ENCODE measurements at places on chromosomes 6 and 20.

- no peak for DNase-seq
These were observed 381.8 kb downstream of the CDKAL1 start for GRCh38 chr6:20916086-20916485.

GRCh38 chr6:54993294-54993693 lies 146.7 kb downstream of the FAM83B start:
- no peak for DNase-seq

DNA sequence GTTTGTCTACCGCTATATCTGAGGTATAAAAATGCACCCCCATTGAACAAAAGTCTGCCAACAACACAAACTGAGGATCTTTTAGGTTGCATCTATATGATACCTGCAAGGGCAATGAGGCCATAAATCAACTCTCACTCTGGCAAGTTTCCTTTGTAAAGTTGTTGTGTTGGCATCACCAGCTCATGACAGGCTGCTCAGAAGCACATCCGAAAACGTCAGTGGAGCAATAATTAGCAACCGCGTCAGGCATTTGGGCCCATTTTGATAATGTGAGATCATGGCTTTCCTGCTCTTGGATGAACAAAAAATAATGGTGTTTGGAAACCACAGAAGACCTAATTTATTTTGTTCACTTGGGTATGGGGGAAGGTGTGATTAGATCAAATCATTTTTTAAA lies 12.0 kb upstream of the SLC22A3 start:
- DNase-seq = no peak

DNA sequence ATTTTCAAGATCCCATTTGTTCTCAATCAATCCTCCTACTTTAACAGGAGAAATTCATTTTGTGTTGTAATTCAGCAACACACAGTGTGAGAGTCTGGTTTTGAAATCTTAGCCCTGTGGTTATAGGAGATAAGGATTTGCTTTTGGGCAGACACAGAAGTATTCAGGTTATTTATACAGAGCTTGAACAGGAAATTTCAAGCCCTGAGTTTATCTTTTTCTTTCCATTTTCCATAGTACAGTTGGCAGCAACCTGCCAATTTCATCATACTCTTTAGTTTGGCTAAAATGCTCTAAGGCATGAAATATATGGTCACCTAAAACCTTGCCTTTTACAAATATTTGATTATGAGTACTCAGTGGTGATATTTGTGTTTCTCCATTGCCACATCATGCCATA lies 41.4 kb downstream of the PKIB start:
- no peak for DNase-seq

DNA sequence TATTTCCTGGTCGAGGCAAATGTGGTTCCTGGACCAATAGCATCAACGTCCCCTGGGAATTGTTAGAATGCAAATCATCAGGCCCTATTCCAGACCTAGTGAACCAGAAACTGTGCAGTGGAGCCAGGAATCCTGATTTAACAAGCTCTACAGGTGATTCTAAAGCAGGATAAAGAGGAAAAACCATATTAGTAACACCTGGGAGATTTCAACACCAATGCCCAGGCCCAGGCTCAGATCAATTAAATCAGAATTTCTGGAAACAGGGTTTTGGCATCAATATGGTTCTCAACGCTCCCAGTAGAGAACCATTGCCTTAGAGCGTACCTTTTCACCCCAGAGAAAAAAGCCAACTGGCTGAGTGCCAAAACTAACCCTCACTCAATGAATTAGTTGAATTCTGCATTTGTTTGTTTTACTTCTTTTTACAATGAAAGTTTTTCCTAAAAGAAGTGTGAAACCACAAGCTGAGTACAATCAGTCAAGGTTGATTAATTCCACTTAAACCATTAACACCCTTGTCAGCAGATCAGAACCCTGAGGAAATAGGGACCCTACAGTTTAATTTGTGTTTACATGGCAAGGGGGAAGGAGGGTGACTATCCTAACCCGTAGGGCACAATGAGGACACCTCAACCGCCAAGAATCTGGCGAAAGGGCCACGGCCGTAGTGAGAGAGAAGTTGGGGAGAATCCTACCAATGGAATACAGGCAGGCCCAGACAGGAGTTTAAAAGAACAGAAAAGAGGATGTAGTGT lies 34.9 kb upstream of the LOC128125822 start:
- no peak for DNase-seq

- DNase-seq = no peak
These were observed 660.4 kb downstream of the CD109 start for GRCh38 chr6:74356391-74356790.

GRCh38 chr6:134686071-134686470 lies 263.8 kb downstream of the ALDH8A1 start:
- DNase-seq = no peak

- no peak for DNase-seq
These were observed 195.9 kb upstream of the RAB32 start for GRCh38 chr6:146347690-146348089.

DNA sequence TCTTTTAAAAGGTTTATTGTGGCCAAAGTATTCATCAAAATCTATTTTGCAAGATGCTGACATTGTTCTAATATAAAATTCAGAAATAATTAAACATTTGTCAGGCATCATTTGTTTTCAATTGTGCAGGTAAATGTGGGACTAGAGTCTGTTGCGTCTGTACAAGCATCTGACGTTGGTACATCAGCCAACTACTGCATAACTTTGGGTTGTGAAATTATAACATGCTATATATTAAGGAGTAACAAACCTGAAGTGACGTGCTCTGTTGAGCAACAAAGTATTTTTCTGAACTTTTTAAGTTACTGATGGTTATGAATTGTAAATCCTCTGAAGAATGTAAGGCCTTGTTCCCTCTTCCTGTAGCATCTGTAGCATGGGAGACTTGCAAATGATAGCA lies 66.0 kb downstream of the RNF182 start:
- DNase-seq = no peak

- DNase-seq = no peak
These were observed 264.6 kb downstream of the QKI start for GRCh38 chr6:163679012-163679660.

DNA sequence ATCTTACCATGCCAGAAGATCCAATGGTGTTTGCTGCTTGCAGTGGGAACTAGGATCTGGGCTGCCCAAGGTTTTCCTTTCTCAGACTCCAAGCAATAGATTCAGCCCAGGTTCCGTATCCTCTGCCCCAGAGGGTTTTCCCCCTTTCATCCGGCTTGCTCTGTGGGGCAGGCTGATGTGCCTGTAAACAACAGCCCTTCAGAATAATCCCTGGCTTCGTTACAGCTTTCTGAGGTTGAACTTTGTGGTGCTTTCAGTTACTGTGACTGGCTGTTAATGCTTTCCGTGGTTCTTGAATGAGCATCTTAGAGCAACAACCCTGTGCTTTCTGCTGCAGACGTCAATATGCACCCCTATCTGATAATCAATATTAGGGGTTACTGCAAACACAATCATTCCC lies 400.4 kb downstream of the BTBD3 start:
- no peak for DNase-seq

- DNase-seq = no peak
These were observed 173.2 kb downstream of the BTBD3 start for GRCh38 chr20:12090920-12091319.

DNA sequence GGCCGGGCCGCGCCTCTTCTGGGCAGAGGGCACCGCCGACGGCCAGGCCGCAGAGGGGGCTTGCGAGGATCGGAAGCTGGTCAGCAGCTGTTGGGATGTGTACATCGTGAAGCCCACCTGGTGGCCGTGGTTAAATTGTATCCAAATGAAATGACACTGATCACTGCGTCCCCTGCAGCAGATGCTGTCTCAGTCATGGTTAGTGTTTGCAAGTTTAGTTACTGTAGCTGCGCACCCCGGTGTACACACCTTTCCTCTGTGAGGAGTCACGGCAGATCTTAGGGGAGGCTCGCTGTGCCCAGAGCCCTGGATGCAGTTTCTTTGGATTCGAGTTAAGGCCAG lies 653 bp downstream of the NAA20 start:
- no peak for DNase-seq

DNA sequence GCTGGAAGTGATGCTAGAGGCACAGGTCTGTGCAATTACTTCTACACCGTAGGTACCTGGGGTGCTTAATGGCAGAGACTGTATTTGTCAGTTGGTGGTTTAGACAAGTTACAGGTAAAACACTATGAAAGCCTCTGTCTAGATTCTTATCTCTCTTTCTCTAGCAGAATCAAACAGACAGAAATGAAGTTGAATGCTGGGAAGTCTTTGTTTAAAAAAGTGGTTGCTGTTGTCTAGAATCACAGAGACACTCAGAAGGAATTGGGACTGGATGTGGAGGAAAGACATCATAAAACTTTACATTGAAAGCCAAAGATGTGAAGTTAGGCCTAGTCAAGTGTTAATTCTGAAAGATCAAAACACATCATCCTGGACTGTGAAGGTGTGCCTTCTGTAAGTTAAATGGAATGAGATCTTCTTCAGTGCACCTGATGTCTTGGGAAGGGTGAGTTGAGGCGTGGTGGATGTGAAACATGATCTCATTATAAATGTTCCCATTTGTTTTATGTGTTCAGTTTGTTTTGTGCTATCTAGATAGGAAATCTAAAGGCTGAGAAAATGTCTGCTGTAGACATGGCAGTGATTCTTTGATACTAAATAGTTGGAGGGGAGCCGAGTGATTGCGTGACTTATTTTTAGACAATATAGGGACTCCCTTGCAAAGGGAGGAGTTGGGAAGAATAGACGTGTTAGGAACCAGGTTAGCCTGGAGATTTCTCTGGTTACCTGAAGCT lies 290.2 kb downstream of the SOX4 start:
- no peak for DNase-seq

Data from effector memory CD4-positive, alpha-beta T cell (primary cell).